Stimulated activated CD8-positive, alpha-beta memory T cell treated with anti-CD3 and anti-CD28 coated beads, Interleukin-2, amount 100 ng/mL, for 1 hour (primary cell): ENCODE measurements at places on chromosomes 12 and 14.

DNA sequence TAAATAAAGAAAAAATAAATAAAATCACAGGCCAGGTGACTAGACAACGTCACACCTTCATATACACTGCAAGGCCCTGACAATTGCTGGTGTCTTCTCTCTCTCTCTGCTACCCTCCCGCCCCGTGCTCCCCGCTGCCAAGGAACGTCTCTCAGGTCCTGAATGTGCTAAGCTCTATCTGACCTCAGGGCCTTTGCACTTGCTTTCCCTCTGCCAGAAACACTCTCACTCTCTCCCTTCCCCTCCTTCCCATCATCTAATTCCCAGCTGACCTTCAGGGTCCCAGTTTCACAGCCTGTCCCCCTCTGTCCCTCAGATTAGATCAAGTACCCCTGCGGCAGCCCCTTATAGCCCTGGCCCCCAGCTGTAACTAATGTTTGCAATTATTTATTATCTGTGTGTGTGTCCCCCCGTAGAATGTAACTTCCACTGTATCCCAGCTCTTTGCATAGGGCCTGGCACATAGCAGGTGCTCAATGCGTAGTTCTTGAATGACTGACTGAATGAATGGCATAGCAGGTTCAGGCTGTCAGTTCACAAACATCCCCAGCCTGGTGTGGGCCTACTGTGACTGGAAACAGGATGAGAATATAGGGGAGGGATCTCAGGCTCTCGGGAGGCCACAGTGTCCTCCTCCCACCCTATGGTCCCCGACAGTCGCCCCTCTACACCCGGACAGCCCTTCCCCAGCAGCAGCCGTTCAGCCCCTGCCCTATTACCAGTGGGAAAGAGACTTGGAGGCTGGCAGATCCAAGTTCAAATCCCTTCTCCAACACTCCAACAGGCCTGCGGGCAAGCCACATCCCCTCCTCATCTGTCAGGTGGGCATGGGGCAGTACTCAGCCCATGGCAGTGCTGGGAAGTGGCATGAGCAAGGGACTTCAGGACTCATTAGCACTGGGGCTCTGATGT is 6.6 kb downstream of the BEGAIN start:
- no peak for DNase-seq

- DNase-seq, result no peak
These were observed 9.3 kb downstream of the C2CD5 start for GRCh38 chr12:22535038-22535437.

GRCh38 chr14:101225157-101226152 is 321.9 kb upstream of the RTL1 start:
- no peak for DNase-seq

- DNase-seq, result no peak
These were observed 135.9 kb downstream of the TMEM30B start for GRCh38 chr14:61145034-61145902.

- no peak for DNase-seq
These were observed 19.0 kb downstream of the A2M start for GRCh38 chr12:9096563-9097176.
